Stimulated activated CD8-positive, alpha-beta memory T cell treated with anti-CD3 and anti-CD28 coated beads, Interleukin-4, amount 100 ng/mL, for 1 hour (primary cell): ENCODE measurements at places on chromosomes 5 and 9.

DNA sequence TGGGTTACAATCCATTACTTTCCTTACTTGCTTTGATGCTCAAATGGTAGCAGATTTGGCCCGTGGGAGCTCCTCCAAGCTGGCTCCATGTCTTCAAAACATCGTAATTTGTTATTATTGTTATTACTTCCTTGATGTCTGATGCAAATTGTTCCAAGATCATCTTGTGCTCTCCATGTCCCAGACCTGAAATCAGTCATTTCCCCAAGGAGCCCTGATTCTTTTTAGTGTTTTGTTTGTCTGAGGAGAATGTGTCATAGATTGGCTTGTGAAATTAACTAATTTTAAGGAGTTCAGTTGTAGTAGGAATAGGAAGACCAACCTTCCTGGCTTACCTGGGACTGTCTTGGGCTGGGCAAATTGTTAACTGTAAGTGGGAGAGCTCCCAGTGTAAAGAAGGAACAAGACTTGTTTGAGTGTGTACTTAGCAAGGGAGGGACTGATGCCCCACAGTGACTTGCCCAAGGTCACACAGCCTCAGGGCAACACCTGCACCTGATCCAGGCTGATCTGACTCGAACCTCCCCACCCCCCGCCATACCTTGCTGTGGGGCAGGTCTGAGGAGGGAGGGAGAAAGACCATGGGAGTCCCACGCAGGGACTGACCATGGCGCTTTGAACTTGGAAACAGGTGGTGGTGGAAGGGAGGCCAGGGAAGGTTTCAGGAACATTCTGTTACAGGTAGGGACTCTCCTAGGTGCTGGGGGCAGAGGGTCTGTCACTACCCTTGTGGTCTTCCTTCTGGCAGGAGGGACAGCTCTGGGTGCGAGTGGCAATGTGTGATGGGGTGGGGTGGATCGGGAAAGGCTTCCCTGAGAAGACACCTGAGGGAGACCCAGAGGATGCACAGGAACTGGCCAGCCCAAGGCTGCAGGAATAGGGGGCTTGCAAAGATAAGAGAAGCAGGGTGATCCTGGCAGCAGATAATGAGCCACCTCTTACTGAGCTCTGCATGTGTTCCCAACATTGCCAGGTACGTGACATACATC, 2.7 kb upstream of the BICD2 start:
- no peak for DNase-seq

DNA sequence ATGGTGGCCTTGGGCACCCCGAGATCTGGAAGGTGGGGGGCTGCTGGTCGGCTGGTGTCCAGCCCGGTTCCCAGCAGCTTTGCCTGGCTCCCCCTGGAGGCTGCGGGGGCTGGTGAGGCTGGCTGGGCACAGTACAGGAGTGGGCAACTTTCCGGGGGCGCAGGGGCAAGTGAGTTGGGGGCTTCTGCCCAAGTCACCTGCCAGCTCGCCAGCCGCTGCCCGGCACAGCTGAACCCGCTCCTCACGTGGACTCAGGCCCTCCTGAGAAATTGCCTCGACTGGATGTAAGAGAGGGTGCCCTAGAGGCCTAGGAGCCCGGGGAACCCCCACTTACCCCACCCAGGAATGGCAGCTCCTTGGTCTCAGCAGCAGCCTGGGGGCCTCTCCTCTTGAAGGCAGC, 15.4 kb downstream of the KCNT1 start:
- no peak for DNase-seq

DNA sequence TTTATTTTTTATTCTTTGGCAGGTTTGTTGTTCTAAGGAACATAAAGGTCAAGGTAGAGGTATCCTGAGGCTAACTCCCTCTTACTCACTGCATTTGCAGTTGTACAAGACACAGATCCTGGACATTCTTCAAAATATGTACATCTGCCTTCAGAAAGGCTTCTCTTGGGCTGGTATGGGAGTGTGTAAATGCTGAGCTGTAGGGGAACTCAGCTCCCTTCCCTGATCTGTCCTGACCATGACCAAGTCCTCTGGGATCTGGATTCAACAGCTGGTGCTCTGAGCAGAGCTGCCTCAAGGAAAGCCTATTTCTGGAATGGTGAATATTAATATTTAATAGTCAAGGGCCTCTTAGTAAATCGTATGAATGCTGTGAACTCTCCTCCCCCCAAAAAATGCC, 117.4 kb downstream of the PRKACG start:
- DNase-seq: no peak

DNA sequence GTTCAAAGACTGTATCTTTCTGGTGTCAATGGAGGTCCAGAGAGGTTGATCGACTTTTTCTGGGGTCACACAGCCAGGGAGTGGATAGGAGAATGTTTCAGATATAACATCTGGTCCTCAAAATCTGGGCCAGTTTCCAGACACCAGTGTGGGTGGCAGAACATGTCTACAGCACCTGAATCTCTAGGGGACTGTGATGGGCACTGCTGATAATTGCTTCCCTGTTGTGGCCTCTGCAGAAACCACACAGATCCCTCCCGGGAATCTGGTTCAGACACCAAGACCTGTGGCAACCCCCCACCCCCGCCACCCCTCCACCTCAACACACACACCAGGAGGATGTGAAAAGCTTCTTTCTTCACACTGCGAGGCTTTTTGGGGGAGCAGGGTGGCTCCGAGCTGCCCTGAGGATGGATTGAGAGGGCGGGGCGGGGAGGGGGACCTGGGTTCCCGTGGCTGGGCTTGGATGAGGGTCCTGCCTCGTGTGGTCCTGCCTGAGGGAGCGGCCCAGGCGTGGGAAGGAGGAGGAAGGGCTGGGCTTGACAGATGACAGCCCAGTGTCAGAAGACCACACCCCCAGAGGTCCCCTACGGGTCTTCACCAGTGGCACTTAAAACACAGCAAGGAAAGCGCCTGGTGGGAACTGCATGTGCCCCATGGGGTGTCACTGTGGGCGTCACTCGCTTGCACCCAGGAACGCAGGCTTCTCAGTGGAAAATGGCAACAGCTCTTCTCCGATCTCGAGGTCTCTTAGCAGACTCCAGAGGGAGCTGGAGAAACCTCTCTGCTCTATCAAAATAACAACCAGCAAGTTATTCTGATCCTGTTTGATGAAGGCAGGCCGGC, 55.2 kb downstream of the TRIP13 start:
- DNase-seq: no peak

DNA sequence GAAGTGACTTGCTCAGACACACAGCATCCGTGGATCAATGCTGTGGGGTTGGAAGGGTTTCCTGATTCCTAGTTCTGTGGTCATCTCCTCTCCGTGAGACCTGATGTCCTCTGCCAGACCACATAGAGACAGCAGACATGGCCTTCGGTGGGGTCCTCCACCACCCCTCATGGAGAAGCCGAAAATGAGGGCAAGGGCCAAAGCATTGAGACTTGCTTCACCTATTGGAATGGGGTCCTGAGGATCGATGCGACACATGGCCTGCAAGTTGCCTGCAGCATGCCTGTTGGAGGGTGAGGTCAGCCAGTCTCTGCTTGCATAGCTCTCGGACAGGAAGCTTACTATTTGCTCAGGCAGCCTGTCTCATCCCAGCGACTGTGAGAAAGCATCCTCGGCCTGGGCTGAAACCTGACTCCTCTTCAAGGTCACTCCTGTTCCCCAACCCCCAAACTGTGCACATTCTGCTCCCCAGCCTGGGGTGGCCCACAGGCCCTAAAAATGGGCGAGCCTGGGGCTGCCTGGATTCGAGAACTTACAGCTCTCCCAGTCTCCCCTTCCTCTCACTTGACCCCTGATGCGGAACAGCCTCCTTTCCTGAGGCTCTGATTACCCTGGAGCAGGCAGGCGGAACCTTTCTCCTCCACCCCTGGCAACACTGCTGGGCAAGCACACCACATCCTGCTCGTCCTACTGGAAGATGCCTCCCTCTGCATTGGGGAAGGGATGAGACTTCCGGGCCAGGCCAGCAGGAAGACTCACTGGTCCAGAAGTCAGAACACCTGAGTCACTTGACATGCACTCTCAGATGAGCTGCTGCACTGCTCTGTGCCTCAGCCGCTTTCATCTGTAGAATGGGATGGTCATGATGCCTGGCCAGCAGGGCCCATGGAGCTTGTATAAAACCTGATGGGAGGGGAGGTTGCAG, 186.9 kb downstream of the RGS3 start:
- DNase-seq: no peak

GRCh38 chr5:150960791-150961396, 56.1 kb upstream of the ZNF300 start:
- DNase-seq: no peak

- DNase-seq: no peak
Measured at GRCh38 chr9:135002336-135002735, 84.6 kb upstream of the FCN1 start.

DNA sequence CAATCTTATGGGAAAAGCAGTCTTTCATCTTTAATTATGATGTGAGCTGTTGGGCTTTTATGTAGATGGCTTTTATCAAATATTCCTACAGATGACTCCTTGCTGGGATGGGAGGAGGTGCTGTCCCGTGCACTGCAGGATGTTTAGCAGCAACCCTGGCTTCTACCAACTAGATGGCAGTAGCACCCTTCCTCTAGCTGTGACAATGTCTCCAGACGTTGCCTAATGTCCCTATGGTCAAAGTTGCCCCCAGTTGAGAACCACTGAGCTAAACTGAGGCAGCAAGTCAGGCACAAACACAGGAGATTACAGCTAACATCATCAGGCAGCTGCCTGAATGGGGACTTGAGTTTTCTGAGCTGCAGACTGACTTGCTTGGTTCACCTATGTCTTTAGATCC, 401.9 kb upstream of the PDE4D start:
- no peak for DNase-seq

DNA sequence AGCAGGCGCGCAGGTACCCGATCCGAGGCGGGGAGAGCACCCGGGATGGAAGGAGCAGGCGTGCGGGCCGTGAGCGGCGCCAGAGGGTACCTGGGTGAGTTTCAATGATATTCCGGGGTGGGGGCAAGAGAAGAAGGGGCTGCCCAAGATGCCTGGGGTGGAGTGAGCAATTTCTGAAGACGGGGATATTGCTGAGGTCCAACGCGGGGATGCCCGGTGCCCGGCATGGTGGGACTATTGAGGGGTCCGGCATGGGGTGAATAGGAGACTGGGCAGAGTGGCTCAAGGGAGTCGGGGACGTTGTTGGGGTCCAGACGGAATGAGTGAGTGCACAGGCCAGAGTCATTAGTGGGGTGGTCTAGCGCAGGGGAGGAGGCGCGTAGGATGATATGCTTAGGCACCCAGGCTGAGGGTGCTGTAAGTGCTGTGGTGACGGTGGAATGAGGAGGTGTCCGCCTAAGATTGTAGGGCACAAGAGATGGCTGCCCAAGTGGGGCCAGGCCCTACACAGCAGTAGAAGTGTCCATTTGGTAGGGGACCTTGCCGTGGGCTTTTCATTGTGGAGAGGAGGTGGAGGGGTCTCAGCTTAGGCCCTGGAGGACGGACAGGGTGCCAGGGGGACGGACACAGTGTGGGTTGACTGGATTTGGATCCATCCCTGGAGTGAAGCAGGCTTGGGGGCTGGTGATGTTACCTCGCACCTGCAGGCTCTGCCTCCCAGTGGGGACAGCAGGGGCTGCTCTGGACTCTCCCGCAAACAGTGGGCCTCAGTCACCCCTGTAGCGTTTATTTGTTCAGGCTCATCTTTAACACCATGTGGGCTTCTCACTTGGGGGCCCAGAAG, 719 bp downstream of the MIGA2 start:
- no peak for DNase-seq

DNA sequence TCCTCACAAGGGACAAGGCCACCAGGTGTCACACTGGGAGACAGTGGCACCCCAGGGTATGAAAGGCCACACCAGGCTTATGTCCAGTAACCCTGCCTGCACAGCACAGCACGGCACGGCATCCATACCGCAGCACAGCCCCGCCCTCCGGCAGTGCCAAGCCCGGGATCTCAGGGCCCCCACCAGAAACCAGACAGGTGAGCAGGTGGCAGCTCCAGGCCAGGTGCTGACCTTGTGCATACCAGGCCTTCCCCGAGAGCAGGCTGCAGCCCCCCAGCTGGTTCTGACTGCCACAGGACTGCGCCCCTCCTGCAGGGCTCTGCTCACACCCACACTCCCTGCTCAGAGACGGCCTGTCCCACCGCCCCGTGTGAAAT, 56.5 kb downstream of the ADAMTS2 start:
- DNase-seq: no peak

GRCh38 chr9:112078432-112078831, 96.7 kb downstream of the SUSD1 start:
- DNase-seq: no peak

GRCh38 chr5:141958113-141958512, at the start of gene PCDH12:
Gene PCDH12, minus strand, starts transcription at chr5:141958202. Its CDS starts 351 bp downstream, at chr5:141957851.
- no peak for DNase-seq

DNA sequence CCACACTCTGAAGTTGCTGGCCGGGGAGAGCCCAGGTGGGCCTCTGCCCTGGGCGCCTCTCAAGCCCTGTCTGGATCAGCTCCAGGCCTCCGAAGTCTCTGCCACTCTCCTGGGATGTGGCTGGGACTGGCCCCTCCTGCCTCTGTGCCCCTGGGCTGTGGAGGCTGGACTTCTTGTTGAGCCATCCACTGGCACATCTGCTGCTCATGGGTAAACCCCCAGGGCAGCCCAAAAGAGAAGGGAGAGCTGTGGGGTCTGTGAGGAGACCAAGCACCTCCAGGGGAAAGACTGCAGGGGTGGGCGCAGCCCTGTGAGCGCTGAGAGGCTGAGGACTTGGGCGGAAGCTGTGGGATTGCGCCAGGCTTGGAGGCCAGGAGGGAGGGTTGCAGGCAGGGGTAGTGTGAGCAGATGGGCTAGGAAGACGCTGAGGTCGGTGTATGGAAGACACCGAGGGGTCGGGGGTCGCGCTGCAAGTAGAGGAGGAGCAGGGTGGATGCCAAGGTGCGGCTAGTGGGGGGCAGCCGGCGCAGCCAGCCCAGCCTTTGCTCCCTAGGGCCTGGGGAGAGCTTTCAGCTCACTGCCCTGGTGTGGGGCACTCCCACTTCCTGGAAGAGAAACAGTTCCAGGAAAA, 118.1 kb downstream of the WNK2 start:
- no peak for DNase-seq

DNA sequence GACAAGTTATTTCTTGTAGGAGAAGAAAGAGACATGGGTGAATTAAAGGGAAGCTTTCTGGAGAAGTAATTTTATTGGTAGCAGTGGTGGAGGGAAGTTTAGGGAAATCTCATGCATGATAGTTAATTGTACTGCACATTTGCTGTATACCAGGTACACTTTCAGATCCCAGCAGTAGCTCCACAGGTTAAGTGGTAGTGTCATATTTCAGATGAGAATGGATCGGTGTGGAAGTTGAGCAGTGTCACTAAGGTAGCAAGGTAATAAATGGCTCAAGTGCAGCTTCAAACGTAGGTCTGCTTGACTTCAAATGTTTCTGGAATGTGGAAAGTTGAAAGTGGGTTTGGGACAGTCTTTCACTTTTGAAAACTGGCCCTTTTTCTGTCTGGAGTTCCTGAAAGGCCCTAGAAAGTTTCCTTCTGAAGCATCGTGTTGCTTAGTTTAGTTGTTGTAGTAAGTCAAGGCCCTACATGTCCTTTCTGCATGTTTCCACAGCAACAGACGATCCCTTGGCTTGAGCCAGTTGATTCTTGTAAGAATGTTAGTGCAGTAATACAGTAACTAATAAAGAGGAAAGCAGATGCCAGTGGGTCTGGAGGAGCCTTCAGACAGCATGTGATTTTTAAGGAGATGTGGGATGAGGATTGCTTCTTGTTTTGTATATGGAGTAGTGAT, 3.7 kb downstream of the CLTA start:
- DNase-seq: no peak

GRCh38 chr9:16915126-16915831, 44.8 kb upstream of the BNC2 start:
- DNase-seq: no peak

GRCh38 chr9:89505911-89506310, 8.0 kb upstream of the SEMA4D start:
- no peak for DNase-seq

GRCh38 chr9:131960311-131960710, 119.4 kb downstream of the MED27 start:
- DNase-seq: no peak
